ENCODE measurements at places on chromosomes 6 and 20.

GRCh38 chr6:133817460-133818047 is 71.4 kb upstream of the TCF21 start:
- DNase-seq, result no peak

- DNase-seq, result no peak
These were observed 25.6 kb downstream of the MANBAL start for GRCh38 chr20:37315021-37315451.

DNA sequence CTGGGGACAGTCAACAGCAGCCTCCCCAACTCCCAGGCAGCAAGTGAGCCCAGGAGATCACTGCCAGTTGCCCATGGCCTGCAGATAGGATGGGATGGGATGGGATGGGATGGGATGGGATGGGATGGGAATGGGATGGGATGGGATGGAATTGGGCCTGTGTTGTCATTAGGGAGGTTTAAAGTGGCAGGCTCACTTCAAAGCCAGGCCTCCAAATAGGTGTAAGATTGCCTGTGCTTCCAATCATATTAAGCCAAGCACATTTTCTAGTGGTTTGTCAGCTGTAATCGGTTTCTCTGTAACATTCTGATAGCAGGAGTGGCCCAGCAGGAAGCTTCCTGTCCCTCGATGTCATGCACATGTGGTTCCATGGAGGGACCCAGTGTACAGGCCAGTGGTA is 82.7 kb upstream of the NXT1 start:
- DNase-seq, result no peak

DNA sequence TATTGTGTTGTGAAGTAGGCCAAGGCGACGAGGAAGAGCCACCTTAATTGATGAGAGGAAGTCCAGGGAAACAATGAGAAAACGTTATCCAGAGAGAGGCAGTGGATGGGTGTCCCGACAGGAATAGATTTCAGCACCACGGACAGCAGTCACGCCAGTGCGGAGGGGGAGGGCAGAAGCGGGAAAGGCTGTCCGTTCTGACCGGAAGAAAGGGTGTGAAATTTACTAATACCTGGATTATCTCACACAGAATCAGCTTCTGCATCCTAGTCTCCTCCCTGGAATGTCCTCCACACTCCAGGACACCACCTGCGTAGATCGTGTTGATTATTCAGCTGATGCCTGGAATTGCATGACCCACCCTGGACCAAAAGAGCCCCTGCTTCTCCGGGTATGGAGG is 7.4 kb upstream of the BPIFA3 start:
- no peak for DNase-seq

DNA sequence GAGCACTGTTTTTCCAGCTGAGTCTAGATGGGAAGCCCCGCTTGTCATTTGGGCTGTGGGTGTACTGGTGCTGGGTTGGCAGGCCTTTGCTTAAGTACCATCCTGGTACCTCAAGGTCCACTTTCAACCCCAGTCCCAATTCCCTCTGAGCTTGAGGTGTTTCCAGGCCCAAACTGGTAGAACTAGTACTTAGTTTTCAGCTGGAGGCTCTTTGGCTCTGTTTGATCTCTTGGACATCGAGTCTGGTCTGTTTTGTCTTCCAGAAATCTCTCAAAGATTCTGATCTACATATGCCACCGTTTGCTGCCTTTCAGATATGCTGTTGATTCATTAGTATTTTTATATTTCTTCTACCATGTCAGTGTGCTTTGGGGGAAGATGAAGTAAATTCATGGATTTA is 61.8 kb upstream of the GNRH2 start:
- DNase-seq, result no peak

DNA sequence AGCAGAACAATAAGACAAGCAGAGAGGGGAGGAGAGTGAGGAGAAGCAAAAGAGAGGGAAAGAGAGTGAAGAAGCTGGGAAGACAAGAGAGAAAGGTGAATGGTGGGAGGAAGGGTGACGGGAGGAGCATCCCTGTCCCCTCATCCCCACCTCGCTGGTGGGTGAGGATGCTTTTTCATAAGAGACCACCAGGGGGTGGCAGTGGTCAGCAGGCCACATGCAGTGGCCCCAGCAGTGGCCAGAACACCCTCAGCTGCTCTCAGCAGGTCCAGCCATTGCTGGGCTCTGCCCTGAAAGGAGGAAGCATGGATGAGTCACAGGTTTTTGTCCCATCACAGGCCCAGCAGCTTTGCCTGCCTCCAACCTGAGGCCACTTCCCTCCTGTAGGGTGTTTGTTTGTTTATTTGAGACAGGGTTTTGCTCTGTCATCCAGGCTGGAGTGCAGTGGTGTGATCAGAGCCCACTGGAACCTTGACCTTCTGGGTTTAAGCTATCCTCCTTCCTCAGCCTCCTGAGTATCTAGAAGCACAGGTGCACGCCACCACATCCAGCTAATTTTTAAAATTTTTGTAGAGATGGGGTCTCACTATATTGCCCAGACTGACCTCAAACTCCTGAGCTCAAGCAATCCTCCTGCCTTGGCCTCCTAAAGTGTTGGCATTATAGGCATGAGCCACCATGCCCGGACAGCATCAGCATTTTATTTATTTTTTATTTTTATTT is 24.0 kb downstream of the FGD2 start:
- DNase-seq, result no peak

- DNase-seq, result no peak
These were observed 21.8 kb downstream of the TGM2 start for GRCh38 chr20:38143238-38143645.
